ENCODE measurements at places on chromosomes 2 and 18.
A peak's percentile ranks its signal among the peaks of the same experiment; 100 is the strongest.

GRCh38 chr2:43894743-43895142 is 56.0 kb downstream of the ABCG8 start:
- no peak for DNase-seq

- DNase-seq, result no peak
These were observed 76.7 kb downstream of the RNF144A start for GRCh38 chr2:6993936-6994335.

DNA sequence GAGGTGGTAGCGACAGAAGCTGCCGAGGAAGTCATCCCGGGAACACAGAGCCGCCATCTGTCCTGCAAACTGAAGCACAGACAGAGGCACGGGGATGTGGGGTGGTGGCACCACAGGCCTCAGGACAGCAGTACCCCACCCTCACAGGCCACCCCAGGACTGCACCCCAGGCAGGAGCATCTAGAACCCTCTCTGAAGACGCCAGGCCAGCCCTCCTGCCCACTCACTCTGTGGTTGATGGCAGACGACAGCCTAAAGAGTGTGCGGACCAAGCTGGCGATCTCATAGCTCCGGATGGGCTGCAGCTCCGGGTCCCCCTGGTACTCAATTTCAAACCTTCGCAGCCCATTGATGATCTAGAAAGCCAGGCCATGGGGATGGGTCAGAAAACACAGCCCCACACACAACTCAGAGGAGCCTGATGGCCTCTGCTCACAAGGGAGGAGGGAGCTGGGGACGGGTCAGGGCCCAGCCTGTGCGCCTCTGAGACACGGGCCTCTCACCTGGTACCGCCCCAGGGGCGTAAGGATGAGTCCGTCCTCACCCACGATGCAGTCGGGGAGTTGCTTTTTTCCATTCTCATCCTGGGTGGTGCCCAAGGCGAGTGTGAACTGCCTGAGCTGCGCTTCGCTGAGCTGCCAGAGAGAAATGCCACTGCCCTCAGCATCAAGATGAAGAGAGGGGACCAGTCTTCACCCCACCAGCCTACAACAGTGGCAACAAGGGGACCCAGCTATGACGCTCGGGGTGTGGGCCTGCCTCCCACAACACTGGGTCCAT is 8.1 kb upstream of the CCDC74B start:
- no peak for DNase-seq

DNA sequence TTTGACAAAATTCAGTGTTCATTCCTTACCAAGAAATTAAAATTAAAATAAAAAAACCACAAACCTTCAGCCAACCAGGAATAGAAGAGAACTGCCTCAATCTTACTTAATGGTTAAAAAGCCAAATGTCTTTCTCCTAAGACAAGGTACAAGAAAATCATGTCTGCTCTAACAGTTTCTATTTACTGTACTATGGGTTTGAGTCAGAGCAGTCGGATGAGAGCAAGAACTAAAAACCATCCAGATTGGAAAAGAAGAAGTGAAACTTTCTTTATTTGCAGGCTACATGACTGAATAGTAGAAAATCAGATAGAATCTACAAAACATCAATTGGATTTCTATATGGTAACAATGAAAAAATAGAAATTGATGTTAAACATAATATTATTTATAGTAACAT is 555.5 kb upstream of the TNP1 start:
- DNase-seq, result no peak

GRCh38 chr18:22683196-22683676 is 249.9 kb upstream of the RBBP8 start:
- DNase-seq, result peak; percentile 81

GRCh38 chr2:122478771-122479170 is 723.3 kb downstream of the TSN start:
- no peak for DNase-seq

GRCh38 chr2:188217264-188217663 is 74.4 kb upstream of the GULP1 start:
- DNase-seq, result no peak

GRCh38 chr18:46273861-46274260 is 169.7 kb downstream of the HAUS1 start:
- no peak for DNase-seq

GRCh38 chr2:187316040-187316439 is 132.0 kb downstream of the CALCRL start:
- DNase-seq, result no peak

GRCh38 chr2:55733335-55733734 is 39.7 kb upstream of the PNPT1 start:
- DNase-seq, result no peak

DNA sequence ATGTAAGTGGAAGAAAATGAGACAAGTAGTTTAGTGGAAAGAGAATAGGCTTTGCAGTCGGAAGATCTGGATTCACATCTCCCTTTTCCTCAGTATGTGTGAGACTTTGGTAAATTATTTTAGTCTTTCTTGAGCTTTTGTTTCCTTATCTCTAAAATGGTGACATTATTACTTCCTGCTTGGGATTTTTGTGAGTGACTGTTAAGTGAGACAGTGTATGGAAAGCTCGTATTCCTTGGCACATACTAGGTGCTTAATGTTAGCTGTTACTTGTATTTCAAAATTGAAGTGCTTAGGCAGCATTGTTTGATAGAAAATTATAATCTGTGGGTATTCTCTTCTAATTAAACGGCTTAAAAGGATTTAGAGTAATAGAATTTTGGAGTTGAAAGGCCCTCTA is 2.0 kb downstream of the ZNF638 start:
- DNase-seq, result no peak

All from NCI-H2029 treated with DMSO at 0.1 percent for 48 hours (cell line).